Mucosa of descending colon (tissue), 3 donors: ENCODE measurements at places on chromosomes 16 and 17. TPM values are rescaled to one million over a fixed set of nuclear protein-coding genes. Genes with fewer than 3 reads are reported as not detected.

GRCh38 chr17:56983366-56983765 lies 5.4 kb downstream of the SCPEP1 start:
- no peak for DNase-seq

Gene CCDC47
- total RNA-seq = 139 TPM

DNA sequence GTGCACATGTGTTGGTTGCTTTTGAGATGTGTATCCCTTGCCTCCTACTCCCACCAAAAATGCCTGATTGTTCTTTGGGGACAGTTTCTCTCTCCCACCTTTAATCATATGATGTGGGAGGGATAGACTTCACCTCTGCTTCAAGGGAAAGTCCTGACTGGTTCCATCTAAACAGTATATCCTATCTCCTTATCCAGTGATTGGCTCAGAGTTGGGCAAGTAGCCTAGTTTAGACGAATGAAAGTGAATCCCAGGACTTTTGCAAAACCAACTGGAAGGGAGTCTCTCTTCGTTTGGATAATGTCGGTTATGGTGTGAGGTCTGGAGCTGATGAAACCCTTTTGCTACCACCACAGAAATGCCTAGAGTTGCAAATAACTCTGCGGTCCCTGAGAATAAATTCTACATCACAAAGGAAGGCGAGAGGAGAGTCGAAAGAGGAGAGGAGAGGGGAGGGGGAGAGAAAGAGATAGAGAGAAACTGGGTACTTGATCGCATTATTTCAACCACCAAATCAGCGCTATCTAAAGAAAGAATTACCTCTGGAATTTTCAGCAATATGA lies 77.1 kb upstream of the SALL1 start:
- no peak for DNase-seq

Gene GAST
- total RNA-seq = not detected

DNA sequence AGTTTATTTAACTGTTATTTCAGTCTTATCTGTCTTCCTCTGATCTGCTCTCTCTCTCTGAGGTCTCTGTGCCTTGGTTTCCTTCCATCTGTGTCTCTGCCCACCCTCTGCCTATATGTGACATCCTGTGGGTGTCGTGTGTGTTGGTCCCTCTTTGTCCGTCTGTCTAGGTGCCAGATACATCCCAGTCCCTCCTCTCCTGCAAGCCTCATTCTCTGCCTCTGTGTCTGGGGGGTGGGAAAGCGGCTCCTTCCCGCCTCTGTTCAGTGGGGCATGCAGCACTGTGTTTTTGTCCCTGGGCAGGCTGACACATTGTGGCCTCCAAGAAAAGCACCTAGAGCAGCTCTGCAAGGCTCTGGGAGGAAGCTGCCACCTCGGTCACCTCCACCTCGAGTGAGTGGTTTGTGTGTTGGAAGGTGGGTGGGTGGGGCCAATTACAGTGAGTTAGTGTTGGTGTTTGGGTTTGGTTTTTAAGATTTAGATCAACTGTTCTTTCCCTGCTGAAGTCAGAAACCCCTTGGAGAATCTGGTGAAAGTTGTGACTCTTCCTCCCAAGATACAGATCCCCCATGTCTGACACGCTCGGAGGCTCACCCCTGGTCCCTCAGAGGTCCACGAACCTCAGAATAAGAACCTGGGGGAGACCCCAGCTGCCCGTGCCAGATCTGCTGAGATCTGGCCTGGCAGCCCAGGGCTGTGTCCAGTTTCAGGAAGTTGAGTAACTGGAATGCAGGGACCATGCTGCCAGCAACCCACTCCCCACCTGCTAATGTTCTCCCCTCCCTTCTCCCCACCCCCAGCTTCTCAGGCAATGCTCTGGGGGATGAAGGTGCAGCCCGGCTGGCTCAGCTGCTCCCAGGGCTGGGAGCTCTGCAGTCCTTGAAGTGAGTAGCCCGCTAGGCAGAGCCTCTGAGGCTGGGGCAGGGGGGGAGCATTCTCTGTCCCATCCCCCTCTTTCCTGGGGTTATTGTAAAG lies 50.9 kb upstream of the CPNE2 start:
- DNase-seq = peak; percentile 50

Gene VMO1
- total RNA-seq = 0.67 TPM

GRCh38 chr16:1561266-1561665 lies 27.8 kb downstream of the TMEM204 start:
- no peak for DNase-seq

Gene PER1
- 185 TPM for total RNA-seq

Gene IRF8
- total RNA-seq = 28.8 TPM

GRCh38 chr17:17701658-17702057 lies 20.4 kb downstream of the RAI1 start:
- no peak for DNase-seq

- DNase-seq = peak; percentile 89
These were observed at the start of gene TMC7 for GRCh38 chr16:18983565-18984434. Gene TMC7 (plus strand): TSS chr16:18983934. CDS start chr16:18984064, 130 bp downstream.
